ENCODE measurements at places on chromosomes 16 and 17.
A peak's percentile ranks its signal among the peaks of the same experiment; 100 is the strongest.

GRCh38 chr16:66485376-66485775 lies 58.3 kb downstream of the BEAN1 start:
- no peak for DNase-seq

- no peak for DNase-seq
Observed at GRCh38 chr17:9028988-9029570, 7.8 kb downstream of the NTN1 start.

- DNase-seq, result no peak
Observed at GRCh38 chr16:12900156-12900555, 1.2 kb upstream of the SHISA9 start.

GRCh38 chr17:60524463-60525327 lies 1.3 kb downstream of the APPBP2 start:
- DNase-seq, result no peak

- DNase-seq, result no peak
Observed at GRCh38 chr16:67163999-67164558, 466 bp upstream of the HSF4 start.

GRCh38 chr16:80300876-80301275 lies 239.9 kb upstream of the DYNLRB2 start:
- DNase-seq, result peak; percentile 55

- DNase-seq, result no peak
Observed at GRCh38 chr17:79802039-79802735, 5.3 kb upstream of the CBX8 start.

DNA sequence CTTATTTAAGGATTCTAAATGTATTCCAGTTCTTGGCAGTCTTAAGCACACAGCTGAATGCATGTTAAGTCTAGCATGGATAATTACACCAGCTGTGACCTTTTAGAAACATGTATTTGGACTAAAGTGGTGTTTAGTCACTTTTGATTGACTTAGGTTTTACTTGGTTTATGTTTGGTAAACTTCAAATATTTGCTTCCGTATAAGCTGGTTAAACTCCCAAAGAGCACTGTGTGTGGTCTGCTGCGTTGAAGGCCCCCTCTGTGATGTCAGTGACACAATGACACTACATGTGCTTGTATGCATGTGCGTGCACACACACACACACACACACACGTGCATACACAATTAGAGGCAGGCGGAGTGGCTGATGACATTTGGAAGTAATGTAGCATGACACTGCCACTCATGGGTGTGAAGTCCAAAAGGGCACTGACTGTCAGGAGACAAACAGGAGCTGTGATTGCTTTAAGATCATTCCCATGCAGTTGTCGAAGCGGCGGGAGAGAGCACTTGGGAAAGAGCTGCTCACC lies 156.1 kb upstream of the CDH13 start:
- no peak for DNase-seq

Data from MG63 (cell line).